HS-5 (cell line): ENCODE measurements at places on chromosomes 1 and 21.

DNA sequence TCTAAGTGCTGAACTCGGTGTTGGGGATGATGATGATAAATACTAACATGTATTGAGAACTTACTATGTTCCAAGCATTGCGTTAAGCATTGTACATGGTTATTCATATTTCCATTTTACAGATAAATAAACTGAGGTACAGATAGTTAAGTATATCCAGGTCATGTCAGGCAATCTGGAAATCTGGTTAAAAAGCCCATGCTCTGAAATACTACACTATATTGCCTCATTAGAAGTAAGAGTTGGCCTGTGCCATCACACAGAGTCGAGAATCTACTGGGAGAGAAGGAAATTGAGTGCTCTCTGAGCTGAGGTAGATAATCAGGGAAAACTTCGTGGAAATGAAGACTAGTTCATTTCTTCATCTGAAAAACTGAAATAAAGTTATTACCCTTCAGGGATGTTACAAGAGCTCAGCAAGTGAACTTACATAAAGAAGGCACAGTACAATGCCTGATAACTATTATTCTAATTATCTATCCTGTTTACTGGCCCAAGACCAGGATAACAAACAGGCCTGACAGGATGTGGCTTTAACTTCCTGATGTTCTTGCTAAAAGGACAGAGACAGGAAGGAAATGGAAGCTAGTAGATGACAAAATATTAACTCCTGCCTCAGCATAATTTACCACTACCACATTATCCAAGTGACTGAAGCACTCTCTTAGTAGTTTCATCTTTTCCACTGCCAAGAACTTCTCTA is 85.6 kb downstream of the EPS15 start:
- DNase-seq = no peak

GRCh38 chr1:53361541-53361961 is 33.7 kb upstream of the LRP8 start:
- no peak for DNase-seq

- DNase-seq = peak; percentile 74
Observed at GRCh38 chr1:80375662-80376061, 1369.1 kb upstream of the ADGRL4 start.

DNA sequence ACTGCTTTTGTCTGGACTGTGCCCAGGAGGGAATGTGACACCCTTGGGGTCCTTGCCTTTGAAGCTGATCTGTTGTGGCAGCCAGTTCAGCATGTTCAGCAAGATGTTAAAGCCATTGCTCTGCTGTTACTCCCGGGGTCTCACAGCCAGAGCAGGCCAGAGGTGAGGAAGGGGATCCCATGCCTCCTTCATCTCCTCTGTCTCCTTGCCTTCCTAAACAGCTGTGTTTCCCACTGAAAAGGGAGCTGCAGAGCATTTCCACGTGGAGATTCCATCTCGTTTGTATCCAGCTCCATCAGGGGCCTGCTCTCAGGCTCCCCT is 135.8 kb upstream of the COL6A1 start:
- no peak for DNase-seq

DNA sequence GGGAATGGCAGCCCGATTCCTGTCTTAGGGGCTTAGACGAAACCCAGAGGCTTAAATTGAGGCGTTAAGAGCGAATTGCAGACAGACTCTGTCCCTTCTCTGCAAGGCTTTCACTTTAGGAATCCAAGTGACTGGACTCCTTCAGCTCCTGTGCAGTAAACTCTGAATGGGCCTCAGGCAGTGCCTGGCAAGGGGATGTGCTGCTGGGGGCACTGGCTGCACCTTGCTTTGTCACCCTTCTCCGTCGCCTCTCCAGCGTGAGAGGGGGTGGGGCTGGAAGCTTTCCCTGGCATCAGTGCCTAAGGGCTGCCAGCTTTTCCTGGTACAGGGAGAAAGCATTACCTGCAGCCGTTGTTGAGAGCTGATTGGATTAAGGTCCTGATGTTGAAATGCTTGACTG is 39.9 kb upstream of the NFASC start:
- DNase-seq = no peak

GRCh38 chr1:215360758-215361157 is 206.3 kb upstream of the KCTD3 start:
- DNase-seq = no peak

- DNase-seq = no peak
Observed at GRCh38 chr1:152998476-152998875, 3.1 kb upstream of the SPRR3 start.

- no peak for DNase-seq
Observed at GRCh38 chr1:83846138-83846537, 152.8 kb downstream of the TTLL7 start.

DNA sequence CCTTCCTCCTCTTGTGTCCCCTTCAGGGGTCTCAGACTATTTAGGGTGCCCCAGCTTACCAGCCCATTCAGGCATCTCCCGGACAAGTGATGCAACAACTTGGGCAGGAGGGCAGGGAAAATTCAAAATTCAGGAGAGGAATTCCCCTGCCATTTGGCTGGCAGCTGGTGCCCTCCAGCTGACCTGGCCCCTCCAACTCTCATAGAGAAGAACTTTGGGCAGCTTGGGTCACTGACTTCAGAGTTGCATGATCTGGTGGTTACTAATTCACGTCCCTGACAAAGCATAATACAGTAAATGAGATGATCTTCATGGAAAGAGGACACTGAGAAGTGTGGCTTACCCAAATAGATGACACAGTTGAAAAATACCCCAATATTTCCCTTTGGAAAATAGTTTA is at the start of gene FCAMR:
Gene FCAMR (minus strand): TSS at position 15 of the 400 bp plus-strand sequence. CDS start 335 bp downstream, outside the sequence.
- DNase-seq = no peak

DNA sequence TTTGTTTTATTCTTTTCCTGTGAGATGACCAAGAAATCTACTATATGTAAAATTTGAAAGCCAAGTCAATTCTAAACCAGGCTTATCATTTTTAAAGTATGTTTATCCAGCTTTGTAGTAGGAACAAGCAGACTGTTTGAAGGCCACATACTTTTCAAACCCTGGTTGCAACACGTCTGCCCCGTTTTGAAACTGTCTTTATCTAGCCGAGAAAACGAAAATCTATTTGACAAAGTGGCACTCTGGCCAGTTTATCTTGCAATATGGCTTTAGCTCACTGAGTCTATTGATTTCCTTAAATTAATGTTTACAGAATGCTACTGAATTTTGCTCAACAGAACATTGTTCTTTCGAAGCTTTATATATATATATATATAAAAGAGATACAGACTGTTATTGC is 39.7 kb downstream of the PROX1 start:
- no peak for DNase-seq

DNA sequence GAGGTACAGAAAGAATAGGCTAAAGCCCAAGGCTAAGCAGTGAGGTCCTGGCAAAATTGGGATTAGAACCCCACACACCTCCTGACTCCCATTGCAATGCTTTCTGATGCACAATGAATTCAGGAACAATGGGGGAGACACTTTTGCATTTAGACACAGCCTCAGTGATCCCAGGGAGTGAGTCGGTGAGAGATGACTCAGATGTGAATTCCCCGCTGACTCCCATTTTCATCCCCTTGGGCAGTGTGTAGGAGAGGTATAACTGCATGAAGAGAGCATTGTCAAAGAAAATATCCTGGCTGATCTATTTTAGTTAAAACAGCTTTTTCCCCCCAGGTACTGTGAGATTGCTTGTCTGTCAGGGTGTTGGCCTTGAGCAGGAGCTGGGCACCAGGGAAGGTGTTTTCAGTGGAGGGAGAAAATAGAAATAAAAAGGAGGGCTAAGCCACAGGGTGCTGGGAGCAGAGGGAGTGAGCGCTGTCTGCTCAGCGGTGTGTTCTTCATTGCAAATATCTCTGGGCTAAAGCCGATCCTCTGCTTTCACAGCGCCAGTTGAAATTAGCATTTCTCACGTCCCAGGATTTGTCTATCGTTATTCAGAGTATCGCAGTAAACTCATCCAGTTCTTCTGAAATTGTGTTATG is 247.7 kb upstream of the PTBP2 start:
- peak; percentile 31 for DNase-seq
